ENCODE measurements at places on chromosomes 5 and 9.

GRCh38 chr9:14405176-14405706, 91.3 kb upstream of the NFIB start:
- DNase-seq: no peak

- DNase-seq: no peak
Observed at GRCh38 chr5:17316970-17317459, 99.6 kb downstream of the BASP1 start.

- DNase-seq: no peak
Observed at GRCh38 chr9:121138561-121138960, 63.1 kb downstream of the RAB14 start.

GRCh38 chr9:112074250-112075008, 100.7 kb downstream of the SUSD1 start:
- DNase-seq: peak; percentile 54

DNA sequence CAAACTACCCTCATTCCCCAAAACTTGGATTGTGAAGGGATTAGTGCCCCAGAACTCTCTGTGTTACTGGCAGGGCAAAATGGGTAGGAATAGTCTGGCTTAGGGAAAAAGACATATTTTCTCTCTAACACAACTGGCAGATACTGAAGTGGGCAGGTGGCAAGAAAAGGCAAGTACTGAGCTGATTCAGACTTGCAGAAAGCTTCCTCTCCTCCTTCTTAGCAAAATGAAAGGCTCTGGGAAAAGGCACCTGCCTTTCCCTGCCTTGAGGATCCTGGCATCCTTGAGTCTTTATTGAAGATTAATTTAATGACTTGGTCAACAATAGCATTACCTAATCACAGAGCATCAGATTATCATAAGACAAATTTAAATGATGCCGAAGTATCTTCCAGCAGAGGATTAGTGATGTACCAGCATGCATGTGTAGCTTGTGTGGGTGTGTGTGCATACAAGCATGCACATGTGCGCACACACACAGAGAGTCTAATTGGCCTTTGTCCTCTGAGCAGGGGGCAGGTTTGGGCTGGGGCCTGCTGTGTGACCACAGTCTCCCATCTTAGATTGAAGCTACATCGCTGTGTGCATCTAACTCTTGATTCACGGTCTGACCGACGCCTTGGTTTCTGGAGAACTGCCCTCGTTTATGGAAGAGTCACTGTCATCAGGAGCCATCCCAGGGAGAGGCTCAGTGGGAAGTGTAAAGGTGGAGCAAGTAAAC, 294.8 kb downstream of the AOPEP start:
- no peak for DNase-seq
